ENCODE measurements at places on chromosomes 1 and 21.

DNA sequence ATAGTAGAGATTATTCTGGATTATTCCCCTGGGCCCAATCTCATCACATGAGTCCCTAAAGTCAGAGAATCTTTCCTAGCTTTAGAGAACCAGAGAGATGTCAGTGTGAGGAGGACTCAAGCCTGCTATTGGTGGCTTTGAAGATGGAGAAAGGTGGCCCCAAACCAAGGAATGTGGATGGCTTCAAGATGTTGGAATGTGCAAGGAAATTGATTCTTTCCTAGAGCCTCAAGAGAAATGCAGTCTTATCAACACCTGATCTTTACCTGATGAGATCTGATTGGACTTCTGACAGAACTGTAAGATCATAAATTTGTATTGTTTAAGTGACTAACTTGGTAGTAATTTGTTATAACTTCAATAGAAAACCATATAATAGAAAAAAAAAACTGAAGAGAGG is 51.0 kb downstream of the NME7 start:
- no peak overlapping the region for H3K4me3 ChIP-seq
- no peak overlapping the region for H3K27ac ChIP-seq
- no peaks in the 10 kb centered on the region for H3K27me3 ChIP-seq
- no peaks in the 10 kb centered on the region for H3K4me1 ChIP-seq
- no peaks in the 10 kb centered on the region for H3K36me3 ChIP-seq
- no peak for DNase-seq

DNA sequence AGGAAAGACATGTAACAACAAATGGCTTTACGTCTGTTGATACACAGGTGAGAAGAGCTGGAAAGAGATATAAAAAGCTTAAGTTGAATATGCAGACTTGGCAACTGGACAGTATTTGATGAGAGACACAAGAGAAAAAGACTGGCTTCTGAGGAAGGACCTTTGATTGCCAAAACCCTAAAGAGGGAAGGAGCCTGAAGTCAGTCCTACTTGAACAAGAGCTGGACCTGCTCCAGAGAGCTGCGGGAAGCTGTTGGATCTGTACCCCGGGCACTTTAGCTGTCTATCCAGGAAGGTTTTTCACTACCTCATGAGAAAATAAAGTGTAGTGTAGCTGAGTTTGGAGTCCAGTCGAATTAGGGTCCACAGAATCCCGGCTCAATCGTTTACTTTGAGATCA is 25.3 kb upstream of the LRRC8B start:
- H3K27ac ChIP-seq = no peak overlapping the region
- DNase-seq = no peak
- H3K4me1 ChIP-seq = no peaks in the 10 kb centered on the region
- peaks cover 18% of the 10 kb centered on the region for H3K27me3 ChIP-seq
- H3K36me3 ChIP-seq = no peaks in the 10 kb centered on the region

DNA sequence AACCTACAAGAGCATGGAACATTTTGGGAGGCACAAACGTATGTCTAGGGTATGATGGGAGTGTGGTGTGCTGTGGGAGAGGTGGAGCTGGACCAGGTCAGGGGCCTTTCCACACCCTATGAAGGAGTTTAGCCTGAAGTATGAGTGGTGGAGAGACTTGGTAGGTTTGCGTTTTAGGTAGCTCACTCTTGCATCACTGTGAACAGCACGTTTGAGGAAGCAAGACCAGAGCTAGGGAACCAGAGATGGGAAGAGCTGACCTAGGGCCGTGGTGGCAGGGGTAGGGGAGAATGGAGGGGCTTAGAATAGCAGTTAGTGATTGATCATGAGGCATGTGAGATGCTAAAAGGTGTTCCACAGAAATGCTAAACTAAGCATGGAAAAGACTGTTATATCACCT is 25.1 kb upstream of the ZFP69B start:
- no peaks in the 10 kb centered on the region for H3K27me3 ChIP-seq
- H3K4me3 ChIP-seq = no peak overlapping the region
- no peak overlapping the region for H3K27ac ChIP-seq
- no peak for DNase-seq
- H3K36me3 ChIP-seq = no peaks in the 10 kb centered on the region
- no peaks in the 10 kb centered on the region for H3K4me1 ChIP-seq

DNA sequence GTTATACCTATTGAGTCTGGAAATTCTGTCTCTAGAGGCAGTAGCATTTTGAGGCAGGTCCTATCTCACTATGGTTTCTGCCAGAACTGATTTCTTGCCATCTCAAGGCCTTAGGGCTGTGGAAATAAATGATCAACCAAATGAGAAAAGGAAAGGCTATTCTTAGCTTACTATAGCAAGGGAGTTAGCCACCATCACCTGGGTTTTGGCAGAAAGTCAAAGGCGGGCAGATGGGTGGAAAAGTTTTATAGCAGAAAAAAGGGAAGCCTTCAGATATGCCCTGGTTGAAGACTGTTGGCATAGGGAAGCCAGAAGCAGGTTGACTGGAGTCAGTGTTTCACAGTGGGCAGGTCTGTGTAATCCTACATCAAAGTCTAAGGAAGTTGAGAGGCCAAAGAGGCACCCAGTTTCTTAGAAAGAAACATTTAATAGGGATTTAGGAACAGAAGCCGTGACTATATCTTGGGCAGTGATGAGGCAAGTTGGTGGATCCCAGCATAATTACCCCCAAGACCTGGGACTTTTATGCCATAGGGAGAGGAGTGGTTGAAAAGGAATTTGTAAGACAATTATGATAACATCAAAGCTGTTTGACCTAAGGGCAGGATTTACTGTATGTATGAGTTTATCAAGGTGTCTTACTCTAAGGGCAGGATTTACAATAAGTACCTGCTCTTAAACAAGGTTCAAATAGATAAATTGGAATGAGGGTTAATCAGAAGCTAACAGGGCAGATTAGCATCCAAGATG is 29.7 kb downstream of the CTH start:
- no peaks in the 10 kb centered on the region for H3K36me3 ChIP-seq
- H3K27ac ChIP-seq = no peak overlapping the region
- H3K27me3 ChIP-seq = no peaks in the 10 kb centered on the region
- DNase-seq = no peak
- H3K4me1 ChIP-seq = no peaks in the 10 kb centered on the region

GRCh38 chr1:26743426-26744059 is 44.2 kb upstream of the PIGV start:
- H3K27me3 ChIP-seq = no peaks in the 10 kb centered on the region
- peak overlapping the region; percentile 49 for H3K27ac ChIP-seq
- H3K36me3 ChIP-seq = peaks cover 37% of the 10 kb centered on the region
- peaks cover 9% of the 10 kb centered on the region for H3K4me1 ChIP-seq

- H3K27me3 ChIP-seq = no peaks in the 10 kb centered on the region
- no peak for DNase-seq
- no peak overlapping the region for H3K27ac ChIP-seq
- no peaks in the 10 kb centered on the region for H3K4me1 ChIP-seq
- no peaks in the 10 kb centered on the region for H3K36me3 ChIP-seq
Measured at GRCh38 chr1:226962421-226963391, 22.6 kb downstream of the COQ8A start.

DNA sequence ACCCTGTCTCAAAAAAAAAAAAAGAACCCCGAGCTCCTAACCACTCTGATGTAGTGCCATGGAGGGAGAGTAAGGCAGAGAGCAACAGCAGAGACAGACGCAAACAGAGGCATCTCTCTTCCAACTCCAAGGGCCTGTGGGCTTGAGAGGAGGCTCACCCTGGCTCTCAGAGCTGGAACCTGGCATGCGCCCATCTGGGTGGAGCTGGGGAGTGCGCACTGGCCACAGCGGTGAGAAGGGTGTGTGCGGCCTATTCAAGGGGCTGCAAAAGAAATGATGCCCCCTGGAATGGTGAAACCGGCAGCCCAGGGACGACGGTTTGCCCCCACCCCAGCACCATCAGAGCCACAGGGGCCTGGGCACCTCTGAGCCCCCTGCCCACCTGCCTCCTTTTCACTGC is 17.6 kb downstream of the COL8A2 start:
- no peaks in the 10 kb centered on the region for H3K27me3 ChIP-seq
- H3K4me1 ChIP-seq = peaks cover 12% of the 10 kb centered on the region
- no peaks in the 10 kb centered on the region for H3K36me3 ChIP-seq
- H3K27ac ChIP-seq = no peak overlapping the region
- H3K4me3 ChIP-seq = no peak overlapping the region

All from Panc1 (cell line).